ENCODE measurements at places on chromosomes 16 and 17.

DNA sequence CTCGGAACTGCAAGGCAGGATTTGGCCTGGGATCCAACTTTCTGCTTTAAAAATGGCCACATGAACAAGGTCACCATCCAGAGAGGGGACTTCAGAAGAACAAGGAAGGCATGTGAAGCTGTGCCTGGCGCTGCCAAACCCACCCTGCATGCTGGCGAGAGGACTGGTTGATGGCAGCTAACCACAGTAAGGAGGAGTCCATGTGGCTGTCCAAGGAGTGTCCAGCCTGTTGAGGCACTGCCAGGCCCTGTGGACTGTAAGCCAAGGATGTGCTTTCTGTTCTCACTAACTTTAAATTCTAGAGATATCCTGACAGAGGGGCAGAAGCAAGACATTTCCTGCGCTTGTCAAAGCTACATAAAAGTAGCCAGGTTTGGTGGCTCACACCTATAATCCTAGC, 40.4 kb downstream of the CDK5R1 start:
- no peak for DNase-seq

GRCh38 chr17:57197466-57198071, 58.8 kb upstream of the MSI2 start:
- DNase-seq, result no peak

DNA sequence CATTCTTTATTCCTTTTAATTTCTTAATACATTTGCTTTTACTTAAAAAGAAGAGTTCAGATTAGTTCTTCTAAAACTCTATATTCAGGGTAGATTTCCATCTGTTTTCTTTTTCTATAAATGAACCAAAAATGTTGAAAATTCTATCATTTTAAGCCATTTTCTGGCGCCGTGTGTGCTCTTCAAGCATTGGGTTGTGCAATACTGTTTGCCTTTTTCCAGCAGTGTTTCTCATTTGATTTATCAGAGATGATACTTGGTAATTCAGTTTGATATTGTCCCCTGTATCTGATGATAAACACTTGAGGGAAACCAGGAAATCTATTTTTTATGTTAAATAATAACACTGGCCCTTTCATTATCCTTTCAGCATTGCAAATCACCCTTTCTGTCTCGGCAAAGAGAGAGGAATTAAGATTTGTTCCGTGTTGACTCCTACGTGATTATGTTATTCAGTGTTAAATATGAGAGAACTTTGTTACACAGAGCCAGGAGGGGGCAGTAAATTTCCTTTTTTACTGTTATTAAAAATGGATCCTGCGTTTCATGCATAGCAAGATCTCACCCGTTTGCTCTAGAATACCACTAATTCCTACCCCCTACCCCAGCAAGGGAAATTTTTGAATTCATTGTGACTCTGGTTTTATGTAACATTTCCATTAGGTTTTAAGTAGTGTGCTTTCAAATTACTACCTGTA, 606.9 kb upstream of the RBFOX1 start:
- peak; percentile 85 for DNase-seq

- DNase-seq, result no peak
Observed at GRCh38 chr17:68674029-68674925, 73.1 kb upstream of the FAM20A start.

DNA sequence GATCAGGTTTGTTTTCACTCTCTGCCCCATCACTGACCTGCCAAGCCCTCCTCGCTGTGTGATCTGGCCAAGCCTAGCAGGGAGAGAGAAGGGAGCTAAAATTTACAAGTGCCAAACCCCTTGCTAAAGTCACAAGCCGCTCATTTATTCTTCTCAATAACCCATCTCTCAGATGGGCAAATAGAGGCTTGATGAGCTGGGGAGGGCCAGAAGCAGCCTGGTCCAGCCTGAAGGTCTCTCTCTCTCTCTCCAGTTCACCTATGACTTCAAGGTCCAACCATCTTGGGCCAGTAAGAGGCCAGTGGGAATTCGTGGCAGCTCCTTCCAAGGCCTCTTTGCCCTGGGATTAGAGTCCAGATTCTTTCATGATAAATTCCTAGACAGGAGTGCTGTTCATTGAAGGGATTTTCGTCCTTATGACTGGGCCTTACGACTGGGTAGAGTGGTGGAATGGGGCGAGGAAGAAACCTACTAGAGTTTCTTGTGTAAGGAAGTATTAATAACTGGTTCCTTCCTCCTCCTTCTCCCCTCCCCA, 3.4 kb downstream of the CA7 start:
- DNase-seq, result no peak

DNA sequence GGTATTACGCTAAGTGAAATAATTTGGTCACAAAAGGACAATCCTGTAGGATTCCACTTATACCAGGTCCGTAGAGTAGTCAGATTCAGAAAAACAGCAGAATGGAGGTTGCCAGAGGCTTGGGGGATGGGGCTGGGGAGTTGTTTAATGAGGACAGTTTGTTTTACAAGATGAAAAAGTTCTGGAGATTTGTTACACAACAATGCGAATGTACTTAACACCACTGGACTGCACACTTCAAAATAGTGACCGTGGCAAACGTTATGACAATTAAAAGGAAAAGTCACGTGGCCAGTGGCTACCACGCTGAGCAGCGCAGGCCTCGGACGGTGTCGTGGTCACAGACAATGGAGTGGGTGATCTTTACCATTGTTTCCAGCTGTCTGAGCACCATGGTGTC, 338.1 kb downstream of the SEC14L1 start:
- DNase-seq, result no peak

GRCh38 chr16:10220942-10221341, 38.7 kb upstream of the GRIN2A start:
- DNase-seq, result no peak

- no peak for DNase-seq
Observed at GRCh38 chr16:10078541-10078949, 103.7 kb downstream of the GRIN2A start.

DNA sequence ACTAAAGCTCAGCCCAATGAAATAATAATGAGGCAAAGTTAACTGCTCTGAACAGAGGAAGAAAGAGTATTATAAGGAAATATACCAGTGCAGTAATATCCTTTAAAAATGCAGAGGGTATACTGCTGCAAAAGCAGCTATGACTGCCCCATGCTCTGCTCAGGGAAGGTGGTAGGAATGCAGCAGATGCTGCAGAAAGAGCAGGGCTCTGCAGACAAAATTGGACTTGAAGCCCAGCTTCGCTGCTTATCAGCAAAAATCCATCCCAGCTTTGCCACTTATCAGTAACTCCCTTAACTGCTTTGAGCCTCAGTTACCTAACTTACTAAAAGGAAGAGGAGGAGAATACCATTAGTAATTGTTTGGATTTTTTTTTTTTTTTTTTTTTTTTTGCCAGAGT, 533.8 kb upstream of the CDH5 start:
- no peak for DNase-seq

GRCh38 chr16:88462396-88462795, 9.3 kb downstream of the ZFPM1 start:
- no peak for DNase-seq

DNA sequence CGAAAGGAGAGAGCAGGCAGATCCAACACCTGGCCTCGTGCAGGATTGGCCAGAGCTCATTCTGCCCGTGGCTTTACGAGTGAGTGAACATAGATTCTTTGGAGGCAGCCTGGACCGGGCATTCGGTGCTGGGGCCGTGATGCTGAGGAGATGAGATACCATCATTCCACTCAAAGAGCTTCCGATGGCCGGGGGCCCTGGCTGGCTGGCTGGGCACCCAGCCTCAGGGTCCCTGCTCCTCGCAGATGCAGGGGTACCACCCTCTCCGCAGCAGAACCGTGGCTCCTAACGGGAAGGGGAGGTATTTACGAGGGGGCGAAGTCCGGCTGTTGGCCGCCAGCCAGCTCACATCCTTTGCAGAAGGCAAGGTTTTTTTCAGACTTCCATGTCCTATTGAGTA, 66.1 kb upstream of the FOXF1 start:
- no peak for DNase-seq

GRCh38 chr16:8622315-8622656, 788 bp downstream of the METTL22 start:
- no peak for DNase-seq

DNA sequence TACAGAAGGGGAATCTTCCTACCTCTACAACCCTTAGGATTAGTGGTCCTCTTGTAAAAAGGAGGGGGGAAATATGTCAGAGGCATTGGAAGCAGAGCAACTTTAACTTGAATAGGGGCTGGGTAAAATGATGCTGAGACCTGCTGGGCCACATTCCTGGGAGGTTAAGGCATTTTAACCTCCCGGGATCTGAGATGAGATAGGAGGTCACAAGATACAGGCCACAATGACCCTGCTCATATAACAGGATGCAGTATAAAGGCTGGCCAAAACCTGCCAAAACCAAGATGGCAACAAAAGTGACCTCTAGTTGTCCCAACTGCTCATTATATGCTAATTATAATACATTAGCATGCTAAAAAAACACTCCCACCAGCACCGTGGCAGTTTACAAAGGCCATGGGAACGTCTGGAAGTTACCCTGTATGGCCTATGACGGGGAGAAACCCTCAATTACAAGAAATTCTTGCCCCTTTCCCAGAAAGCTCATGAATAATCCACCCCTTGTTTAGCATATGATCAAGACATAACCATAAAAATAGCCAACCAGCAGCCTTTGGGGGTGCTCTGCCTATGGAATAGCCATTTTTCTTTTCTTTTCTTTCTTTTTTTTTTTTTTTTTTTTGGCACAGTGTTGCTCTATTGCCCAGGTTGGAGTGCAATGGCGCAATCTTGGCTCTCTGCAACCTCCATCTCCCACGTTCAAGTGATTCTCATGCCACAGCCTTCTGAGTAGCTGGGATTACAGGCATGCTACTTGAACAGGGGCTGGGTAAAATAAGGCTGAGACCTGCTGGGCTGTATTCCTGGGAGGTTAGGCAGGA, 6.2 kb upstream of the C1QTNF1 start:
- DNase-seq, result no peak

DNA sequence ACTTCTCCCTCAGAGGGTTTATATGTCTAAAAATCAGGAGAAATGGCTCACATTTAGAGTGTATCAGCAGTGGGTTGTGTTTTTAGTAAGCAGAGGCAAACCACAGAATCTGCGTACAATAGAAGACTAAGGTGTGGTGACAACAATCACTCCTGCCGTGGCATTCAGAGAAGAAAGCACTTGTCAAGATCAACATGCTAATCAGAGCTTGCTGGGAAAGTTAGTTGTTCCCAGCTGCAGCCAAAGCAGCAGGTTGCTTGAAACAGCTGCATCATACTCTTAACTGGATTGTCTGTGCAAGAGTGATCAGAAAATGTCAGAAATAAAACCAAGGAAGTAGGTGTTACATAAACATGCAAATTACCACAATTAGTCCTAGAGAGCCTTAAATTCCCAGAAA, 616.4 kb downstream of the CDH8 start:
- DNase-seq, result no peak

DNA sequence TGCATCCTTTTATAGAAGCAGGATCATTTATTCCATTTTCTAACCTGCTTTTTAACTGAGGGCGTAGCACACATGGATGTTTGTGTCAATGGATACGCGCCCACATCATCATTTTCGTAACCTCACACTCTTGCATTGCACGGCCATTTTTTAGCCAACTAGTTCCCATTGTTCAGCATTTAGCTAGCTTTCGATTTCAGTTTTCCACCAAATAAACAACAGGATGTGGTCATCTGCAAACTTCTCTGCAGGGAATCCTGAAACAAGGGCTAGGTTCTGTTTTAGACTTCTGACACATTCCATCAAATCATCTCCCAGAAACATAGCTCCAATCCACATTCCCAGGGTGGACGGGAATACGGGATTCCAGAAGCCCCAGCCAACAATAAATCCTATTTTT, 6.4 kb downstream of the CYB561 start:
- DNase-seq, result no peak

- DNase-seq, result no peak
Observed at GRCh38 chr17:10622617-10623485, 34.3 kb downstream of the MYH3 start.

DNA sequence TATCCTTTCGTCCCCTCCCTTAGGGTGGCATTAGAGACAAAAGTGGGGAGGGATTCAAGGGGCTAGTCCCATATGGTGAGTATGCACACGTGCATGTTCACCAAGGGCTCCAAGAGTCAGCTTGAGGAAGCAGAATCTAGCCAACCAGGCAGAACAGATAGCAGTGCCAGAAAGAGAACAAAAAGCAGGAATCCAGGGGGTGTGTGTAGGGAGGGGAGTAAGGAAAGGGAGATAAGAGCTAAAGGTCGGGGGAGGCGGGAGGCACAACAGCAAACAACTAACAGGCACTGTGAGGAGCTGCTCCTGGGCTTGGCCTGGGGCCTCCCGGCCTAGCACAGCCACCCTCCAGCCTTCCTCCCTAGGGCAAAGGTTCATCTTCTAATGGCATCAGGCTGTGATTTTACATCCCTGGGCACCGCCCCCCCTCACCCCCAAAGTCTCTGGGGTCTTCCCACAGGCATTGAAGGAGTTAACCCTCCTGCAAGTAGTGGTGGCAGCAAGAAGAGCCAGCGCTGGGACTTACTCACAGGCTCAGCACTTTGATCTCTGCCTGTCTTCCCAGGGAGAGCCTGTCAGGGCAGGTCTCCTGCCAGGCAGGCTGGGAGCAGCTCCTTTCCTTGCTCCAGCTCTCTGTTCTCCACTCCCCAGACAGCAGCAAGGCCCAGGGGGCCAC, 12.4 kb upstream of the SUPT4H1 start:
- no peak for DNase-seq

- no peak for DNase-seq
Observed at GRCh38 chr16:51592001-51592501, 441.0 kb upstream of the SALL1 start.

DNA sequence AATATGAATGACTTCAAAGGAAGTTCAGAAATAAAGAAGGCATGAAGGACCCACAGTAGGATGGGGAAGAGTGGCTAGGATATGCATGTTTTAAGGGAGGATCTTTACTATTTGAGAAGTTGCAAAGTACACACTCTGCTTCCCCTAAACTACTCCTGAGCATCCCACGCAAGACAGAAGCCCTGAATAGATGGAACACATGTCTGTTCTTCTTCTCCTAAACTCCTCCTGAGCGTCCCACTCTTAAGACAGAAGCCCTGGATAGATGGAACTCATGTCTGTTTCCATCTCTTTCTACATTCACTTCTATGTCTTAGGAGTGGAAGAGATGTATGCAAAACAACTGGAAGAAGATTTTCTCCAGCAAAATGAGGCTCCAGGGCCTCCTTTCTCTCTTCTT, 88.4 kb downstream of the VAT1L start:
- no peak for DNase-seq

DNA sequence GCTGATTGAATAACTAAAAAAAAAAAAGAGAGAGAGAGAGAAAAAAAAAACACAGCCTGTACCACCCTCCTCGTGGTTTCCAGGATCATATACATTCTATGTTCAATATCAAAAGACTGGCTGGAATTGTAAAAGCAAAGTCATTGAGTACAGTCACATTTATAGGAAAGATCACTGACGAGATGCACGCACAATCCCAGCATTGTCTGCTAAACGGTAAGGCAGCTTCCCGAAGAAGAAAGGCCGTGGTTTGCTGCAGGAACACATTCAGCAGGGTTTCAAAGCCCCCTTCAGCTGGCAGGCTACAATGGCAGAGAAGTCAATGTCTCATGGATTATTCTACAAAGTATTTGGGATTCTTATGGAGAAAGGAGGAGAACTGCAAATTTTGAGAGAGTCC, 9.3 kb downstream of the NQO1 start:
- DNase-seq, result no peak
